ENCODE measurements at places on chromosomes 2 and 18. TPM values are rescaled to one million over a fixed set of nuclear protein-coding genes. Genes with fewer than 3 reads are reported as not detected.

DNA sequence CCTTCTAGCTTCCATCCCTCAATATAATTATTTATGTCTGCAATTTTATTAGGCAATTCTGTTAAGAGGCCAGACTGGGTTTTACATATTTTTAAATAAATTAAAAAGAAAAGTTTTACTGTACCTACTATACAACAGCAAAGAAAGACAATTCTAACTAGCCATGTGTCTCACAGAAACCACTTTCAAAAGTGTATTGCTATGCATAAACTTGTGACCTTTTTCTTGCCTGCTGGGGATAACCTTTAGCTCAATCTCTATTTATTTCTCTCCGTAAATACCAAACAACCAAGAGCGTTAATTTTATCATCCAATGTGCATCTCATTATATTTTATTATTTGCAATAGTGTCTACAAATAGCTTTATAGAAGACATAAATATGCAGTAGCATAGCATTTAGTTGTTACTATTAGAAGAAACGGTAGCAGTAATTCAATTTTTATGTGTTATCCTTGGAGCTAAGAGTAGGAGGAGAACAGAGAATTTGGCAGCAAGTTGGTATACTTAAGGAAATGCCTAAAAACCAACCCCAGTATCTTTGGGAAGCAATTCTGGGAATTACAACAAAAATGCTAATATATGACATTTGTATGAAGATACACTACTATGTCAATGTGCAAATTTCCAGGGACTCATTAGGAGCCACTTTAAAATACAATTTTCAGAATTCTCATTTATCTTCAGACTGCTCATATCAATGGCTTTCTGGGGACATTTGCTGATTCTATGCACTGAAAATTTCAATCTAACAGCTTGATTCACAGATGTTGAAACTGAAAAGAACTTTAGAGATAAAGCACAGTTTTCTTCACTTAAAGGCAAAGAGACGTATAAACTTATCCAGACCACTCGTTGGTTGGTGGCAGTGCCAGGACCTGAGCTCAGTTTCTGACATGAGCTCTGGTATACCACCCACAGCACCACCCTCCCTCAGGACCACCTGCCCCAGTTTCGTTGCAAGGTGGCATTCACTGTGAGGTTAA lies 23.0 kb upstream of the RTN4 start:
- H3K36me3 ChIP-seq = peaks cover 4% of the 10 kb centered on the region
- peaks cover 17% of the 10 kb centered on the region for H3K4me1 ChIP-seq
- peak overlapping the region; percentile 3 for H3K27ac ChIP-seq
- H3K4me3 ChIP-seq = no peak overlapping the region

DNA sequence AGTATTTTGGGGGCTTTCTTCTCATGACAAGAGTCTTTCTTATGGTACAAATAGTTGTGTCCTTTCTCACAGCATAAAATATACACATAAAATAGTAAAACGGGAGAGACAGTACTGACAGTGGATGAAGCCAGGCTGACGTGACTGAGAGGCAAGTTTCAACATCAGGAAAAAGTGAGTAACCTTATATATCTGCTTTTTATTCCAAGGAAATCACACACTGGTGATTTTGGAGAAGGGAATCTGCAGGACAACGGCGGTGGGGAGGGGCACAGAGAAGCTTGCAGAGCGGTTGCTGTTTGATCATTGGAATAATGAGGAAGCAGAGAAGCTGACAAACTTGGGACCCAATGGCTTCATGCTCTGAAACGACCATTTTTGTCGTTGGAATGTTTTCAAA lies 130.6 kb upstream of the ZNF236 start:
- H3K27ac ChIP-seq = no peak overlapping the region
- DNase-seq = no peak
- no peaks in the 10 kb centered on the region for H3K36me3 ChIP-seq
- peaks cover 6% of the 10 kb centered on the region for H3K4me1 ChIP-seq
- no peak overlapping the region for H3K4me3 ChIP-seq
- H3K27me3 ChIP-seq = peaks cover 32% of the 10 kb centered on the region

- peak overlapping the region; percentile 86 for H3K27ac ChIP-seq
- peaks cover 21% of the 10 kb centered on the region for H3K4me1 ChIP-seq
- DNase-seq = no peak
- no peak overlapping the region for H3K4me3 ChIP-seq
- peaks cover 1% of the 10 kb centered on the region for H3K36me3 ChIP-seq
Observed at GRCh38 chr2:133791191-133791590, 222.9 kb upstream of the NCKAP5 start.

DNA sequence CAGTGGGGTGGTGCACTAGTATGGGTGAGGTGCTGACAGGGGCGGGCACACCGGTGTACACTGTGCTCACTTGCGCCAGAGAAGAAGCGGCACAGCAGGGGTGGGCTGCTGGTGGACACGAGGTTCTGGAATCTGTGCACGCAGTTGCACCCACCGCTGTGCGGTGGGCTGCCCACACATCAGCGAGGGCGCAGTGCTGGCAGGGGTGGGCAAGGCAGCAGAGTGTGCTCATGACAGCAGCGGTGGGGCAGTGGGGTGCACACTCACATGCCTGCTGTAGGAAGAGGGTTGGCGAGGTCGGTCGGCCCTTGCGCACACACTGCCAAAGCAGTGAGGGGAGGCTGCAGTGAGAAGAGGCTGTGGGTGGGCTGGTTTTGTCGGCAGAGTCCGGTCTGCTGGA lies 141.8 kb downstream of the GALNT13 start:
- no peak overlapping the region for H3K4me3 ChIP-seq
- H3K4me1 ChIP-seq = no peaks in the 10 kb centered on the region
- no peaks in the 10 kb centered on the region for H3K27me3 ChIP-seq
- no peak for DNase-seq
- no peak overlapping the region for H3K27ac ChIP-seq

DNA sequence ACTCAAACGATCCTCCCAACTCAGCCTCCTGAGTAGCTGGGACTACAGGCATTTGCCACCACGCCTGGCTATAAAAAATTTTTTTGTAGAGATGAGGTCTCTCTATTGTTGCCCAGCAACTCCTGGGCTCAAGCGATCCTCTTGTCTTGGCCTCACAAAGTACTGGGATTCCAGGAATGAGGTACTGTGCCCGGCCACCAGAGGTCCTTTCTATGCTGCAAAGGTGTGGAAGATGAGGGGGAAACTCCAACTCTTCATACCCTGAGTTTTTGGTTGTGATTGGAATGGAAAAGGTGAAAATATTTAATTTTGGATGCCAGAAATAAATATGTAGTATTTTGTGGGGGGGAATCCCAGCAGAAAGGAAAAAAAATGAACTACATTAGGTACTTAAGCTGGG lies 36.0 kb downstream of the MRPL33 start:
- no peaks in the 10 kb centered on the region for H3K27me3 ChIP-seq
- no peak overlapping the region for H3K4me3 ChIP-seq
- DNase-seq = no peak
- H3K36me3 ChIP-seq = no peaks in the 10 kb centered on the region
- peaks cover 40% of the 10 kb centered on the region for H3K4me1 ChIP-seq
- H3K27ac ChIP-seq = no peak overlapping the region

DNA sequence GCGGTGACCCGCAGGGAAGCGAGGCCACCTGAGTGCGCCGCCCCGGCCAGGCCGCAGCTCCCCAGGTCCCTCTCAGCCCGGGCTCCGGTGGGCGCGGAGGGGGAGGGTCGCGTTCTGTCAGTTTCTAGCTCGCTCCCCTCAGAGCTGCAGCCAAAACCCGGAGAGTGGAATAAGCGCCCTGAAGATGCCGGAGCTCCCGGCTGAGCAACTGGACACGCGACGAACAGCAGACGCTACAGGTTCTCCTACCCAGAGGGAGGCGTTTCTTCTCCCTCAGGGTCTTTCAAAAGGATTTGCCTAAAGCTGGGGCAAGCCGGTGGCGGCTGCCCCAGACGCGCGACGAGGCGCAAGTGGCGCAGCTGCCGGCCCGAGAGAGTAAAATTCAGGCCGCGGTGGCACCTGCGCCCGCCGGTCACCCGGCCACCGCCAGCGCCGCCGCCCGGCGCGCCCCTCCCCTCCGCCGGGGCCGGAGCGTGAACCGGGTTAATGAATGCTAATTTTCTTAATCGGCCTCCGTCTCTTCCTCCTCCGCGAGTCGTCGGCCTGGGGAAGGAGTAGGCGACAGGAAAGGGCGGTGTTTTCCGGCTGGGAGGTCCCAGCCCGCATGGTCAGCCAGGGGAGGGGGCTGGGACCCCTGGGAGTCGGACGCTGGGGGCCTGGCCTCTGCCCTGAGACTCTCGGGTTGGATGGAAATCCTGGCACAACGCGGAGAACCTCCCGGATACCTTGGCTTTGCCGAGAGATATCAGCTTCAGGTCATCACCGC lies 845 bp upstream of the CDC42EP3 start:
- no peaks in the 10 kb centered on the region for H3K27me3 ChIP-seq
- peak overlapping the region; percentile 75 for H3K27ac ChIP-seq
- H3K36me3 ChIP-seq = no peaks in the 10 kb centered on the region
- peaks cover 48% of the 10 kb centered on the region for H3K4me1 ChIP-seq

RAB17 gene
- total RNA-seq = 0.68 TPM

DNA sequence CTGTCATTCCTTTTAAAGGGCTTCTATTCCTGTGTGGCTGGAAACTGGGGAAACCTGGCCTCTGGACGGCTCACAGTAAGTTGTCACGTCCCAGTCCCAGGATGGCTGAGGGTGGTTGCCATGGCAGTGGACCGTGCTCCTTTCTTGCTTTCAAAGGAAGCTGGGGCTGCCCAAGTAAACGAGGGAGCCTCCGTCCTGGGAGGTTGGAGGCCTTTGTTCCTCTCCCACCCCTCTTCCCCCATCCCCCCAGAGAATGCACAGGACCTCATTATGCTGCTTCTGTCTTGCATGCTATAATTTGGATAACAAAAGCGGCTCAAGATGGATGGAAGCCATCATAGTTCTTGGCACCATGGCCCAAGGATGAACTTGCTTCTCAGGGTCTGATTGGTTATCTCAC lies 325.5 kb upstream of the HS6ST1 start:
- H3K36me3 ChIP-seq = peaks cover 1% of the 10 kb centered on the region
- H3K4me3 ChIP-seq = no peak overlapping the region
- peaks cover 4% of the 10 kb centered on the region for H3K27me3 ChIP-seq

GRCh38 chr18:56191334-56191733 lies 447.1 kb downstream of the TXNL1 start:
- H3K4me3 ChIP-seq = no peak overlapping the region
- no peaks in the 10 kb centered on the region for H3K36me3 ChIP-seq
- H3K4me1 ChIP-seq = peaks cover 2% of the 10 kb centered on the region
- DNase-seq = no peak
- H3K27ac ChIP-seq = no peak overlapping the region

DNA sequence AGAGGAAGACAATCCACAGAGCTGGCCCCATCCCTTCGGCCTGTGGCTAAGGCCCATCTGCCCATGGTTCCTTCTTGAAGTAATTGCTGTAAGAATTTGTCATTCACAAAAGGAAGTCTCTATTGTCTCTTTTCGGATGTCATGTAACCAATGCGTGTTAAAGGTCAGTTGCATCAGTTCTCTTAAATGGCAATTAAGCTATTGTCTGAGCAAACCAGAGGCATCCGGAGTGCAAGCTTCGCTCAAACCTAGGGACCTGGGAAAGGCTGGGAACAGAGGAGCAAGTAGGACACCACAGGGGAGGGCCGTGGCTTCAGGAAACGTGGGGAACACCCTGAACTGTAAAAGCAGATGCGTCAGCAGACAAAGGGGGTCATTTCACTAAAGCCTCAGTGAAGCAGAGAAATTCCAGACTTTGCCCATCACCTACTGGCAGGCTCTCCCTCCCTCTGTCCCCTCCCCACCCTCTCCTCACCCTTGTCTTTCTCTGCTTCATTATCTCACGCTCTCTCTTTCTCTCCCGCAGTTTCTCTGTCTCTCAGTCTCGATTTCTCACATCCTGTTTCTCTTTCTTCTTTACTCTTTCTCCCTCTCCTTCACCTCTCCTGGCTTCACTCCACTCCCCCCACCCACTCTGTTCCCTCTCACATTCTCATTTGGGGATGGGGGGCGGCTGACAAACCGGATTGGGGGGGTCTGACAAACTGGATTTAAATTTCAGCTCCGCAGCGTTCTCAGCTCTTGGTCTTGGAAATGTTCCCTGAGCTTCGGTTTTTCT lies 204.6 kb upstream of the TNP1 start:
- H3K4me1 ChIP-seq = peaks cover 10% of the 10 kb centered on the region
- peaks cover 3% of the 10 kb centered on the region for H3K27me3 ChIP-seq
- H3K27ac ChIP-seq = peak overlapping the region; percentile 3
- no peaks in the 10 kb centered on the region for H3K36me3 ChIP-seq

GRCh38 chr2:108868911-108869310 lies 82.3 kb downstream of the CCDC138 start:
- no peaks in the 10 kb centered on the region for H3K4me1 ChIP-seq
- DNase-seq = no peak
- no peaks in the 10 kb centered on the region for H3K27me3 ChIP-seq
- no peak overlapping the region for H3K4me3 ChIP-seq
- no peak overlapping the region for H3K27ac ChIP-seq

IL18R1 gene
- total RNA-seq = 0.49 TPM

DNA sequence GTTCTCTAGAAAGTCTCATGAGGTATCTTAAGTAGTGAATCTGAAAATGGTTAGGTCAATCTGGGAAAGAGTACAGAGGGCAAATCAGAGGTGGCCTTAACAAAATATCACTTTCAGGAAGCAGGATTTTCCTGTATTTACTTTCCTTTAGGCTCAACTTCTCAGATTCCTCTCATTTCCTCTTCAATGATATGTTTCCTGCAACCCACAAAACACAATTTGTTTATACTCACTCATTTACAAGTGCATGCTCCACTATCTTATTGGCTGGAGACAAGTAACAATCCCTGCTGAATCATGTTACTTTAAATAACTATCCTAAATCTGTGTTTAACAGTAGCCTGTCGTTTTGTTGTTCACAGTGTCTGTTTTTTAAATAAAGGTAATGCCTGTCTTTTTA lies 228.1 kb downstream of the DSC3 start:
- no peaks in the 10 kb centered on the region for H3K27me3 ChIP-seq
- no peak overlapping the region for H3K27ac ChIP-seq
- H3K36me3 ChIP-seq = no peaks in the 10 kb centered on the region

DNA sequence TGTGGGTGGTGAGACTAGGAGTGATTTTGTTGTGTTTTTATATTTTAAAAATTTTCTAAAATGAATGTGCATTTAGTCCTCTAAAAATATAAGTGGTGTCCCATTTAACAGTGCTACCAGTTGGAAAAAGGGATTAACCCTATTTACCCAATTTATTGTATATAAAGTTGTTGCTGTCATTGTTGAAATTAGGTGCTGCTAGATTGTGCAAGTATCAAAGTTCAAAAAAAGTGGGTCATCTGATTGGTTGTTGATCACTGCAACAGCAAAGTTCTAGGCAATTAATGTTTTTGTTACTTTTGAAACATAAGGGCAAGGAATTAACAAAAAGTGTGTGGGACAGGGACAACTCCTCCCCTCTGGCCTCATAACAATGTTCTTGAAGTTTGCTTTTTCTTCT lies 40.6 kb downstream of the ADNP2 start:
- DNase-seq = no peak
- no peaks in the 10 kb centered on the region for H3K27me3 ChIP-seq
- peaks cover 6% of the 10 kb centered on the region for H3K36me3 ChIP-seq
- H3K4me3 ChIP-seq = no peak overlapping the region
- H3K4me1 ChIP-seq = peaks cover 5% of the 10 kb centered on the region

C18orf54 gene
- 3.7 TPM for total RNA-seq

Measured in chondrocyte (in vitro differentiated cells).